ENCODE measurements at places on chromosomes 13 and 19. TPM values are rescaled to one million over a fixed set of nuclear protein-coding genes. Genes with fewer than 3 reads are reported as not detected.

DNA sequence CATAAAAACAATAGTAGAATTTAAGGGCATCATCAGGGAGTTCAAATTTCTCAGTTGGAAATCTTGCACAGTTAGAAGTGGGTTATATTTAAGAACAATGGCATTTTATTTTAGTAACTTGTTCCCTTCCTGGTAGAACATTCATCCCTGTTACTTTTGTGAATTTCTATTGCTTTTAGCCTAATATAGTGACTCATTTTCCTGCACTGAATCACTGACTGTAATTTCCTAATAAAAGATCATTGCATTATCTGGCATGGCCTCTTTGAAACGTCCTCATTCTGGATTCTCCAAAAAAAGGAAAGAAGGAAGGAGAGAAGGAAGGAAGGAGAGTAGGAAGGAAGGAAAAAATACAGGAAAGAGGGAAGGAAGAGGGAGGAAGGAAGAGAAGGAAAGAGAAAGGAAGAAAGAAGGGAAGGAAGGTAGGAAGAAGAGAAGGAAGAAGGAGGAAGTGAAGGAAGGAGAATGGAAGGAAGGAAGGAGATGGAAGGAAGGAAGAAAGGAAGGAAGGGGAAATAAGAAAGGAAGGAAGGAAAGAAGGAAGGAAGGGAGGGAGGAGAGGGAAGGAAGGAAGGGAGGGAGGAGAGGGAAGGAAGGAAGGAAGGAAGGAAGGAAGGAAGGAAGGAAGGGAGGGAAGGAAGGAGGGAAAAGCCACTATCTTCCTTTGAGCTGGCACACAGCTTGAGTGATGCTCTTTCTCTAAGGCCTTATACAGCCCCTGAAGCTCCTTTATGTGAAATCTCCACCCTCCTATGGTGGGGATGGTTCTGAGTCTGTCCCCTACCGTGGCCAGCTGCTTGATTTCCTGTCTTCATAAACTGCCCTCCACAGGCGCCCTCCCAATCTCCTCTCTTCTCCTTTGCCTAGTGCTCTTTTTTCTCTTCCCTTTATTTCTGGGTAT, 29.8 kb upstream of the TM9SF2 start:
- H3K36me3 ChIP-seq, result peaks cover 2% of the 10 kb centered on the region
- no peak overlapping the region for H3K27ac ChIP-seq
- H3K4me3 ChIP-seq, result no peak overlapping the region
- H3K27me3 ChIP-seq, result no peaks in the 10 kb centered on the region
- peaks cover 7% of the 10 kb centered on the region for H3K4me1 ChIP-seq
- DNase-seq, result no peak

GRCh38 chr13:110017379-110017778, 231.0 kb upstream of the IRS2 start:
- H3K4me1 ChIP-seq, result no peaks in the 10 kb centered on the region
- DNase-seq, result no peak
- H3K4me3 ChIP-seq, result no peak overlapping the region
- no peak overlapping the region for H3K27ac ChIP-seq
- H3K36me3 ChIP-seq, result no peaks in the 10 kb centered on the region

DNA sequence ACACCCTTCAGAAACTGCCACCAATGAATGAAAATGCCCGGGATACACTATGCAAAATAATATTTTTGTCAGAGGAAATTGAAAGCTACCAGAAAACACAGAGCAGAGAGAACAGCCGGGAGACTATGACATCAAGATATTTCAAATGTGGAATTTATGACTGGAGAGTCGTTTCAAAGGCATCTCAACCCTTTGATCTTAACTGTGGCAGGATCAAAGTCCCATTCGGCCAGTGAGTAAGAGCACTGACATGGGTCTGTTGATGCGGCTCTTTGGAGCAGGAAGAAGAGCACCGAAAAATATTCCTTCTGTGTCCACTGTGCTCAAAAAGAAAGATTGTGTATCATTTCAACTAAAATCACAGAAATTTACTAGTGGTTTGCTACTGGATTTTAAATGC, 201.9 kb downstream of the RFC3 start:
- no peak overlapping the region for H3K4me3 ChIP-seq
- peaks cover 5% of the 10 kb centered on the region for H3K27me3 ChIP-seq
- H3K27ac ChIP-seq, result no peak overlapping the region
- H3K36me3 ChIP-seq, result no peaks in the 10 kb centered on the region
- no peak for DNase-seq

- H3K27ac ChIP-seq, result no peak overlapping the region
- no peak overlapping the region for H3K4me3 ChIP-seq
- H3K36me3 ChIP-seq, result no peaks in the 10 kb centered on the region
- peaks cover 33% of the 10 kb centered on the region for H3K27me3 ChIP-seq
Measured at GRCh38 chr13:38849315-38849714, 141.3 kb downstream of the STOML3 start.

GRCh38 chr19:4689403-4689802, 19.3 kb upstream of the MYDGF start:
- no peaks in the 10 kb centered on the region for H3K27me3 ChIP-seq
- no peak overlapping the region for H3K4me3 ChIP-seq
- no peak for DNase-seq
- no peak overlapping the region for H3K27ac ChIP-seq
- H3K4me1 ChIP-seq, result no peaks in the 10 kb centered on the region
- peaks cover 5% of the 10 kb centered on the region for H3K36me3 ChIP-seq

Gene CEACAM18
- not detected for total RNA-seq

DNA sequence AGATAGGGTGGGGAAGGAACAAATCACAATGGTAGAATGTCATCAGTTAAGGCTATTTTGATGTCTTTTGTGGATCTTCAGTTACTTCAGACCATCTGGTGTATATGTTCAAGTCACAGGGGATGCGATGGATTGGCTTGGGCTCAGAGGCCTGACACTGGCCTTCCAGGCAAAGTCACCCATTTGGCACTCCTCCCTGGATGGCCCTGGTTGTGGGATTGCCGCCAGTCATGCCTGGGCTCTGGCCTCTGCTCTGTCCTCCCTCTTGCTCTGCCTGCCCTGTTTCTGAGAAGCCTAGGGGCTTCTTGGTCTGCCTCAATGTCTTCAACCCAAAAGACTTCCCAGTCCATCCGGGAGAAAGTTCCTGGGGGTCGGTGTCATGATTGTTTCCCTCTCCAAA, 50.2 kb downstream of the ZNF146 start:
- no peak overlapping the region for H3K4me3 ChIP-seq
- H3K4me1 ChIP-seq, result no peaks in the 10 kb centered on the region
- no peaks in the 10 kb centered on the region for H3K27me3 ChIP-seq
- peaks cover 3% of the 10 kb centered on the region for H3K36me3 ChIP-seq

DNA sequence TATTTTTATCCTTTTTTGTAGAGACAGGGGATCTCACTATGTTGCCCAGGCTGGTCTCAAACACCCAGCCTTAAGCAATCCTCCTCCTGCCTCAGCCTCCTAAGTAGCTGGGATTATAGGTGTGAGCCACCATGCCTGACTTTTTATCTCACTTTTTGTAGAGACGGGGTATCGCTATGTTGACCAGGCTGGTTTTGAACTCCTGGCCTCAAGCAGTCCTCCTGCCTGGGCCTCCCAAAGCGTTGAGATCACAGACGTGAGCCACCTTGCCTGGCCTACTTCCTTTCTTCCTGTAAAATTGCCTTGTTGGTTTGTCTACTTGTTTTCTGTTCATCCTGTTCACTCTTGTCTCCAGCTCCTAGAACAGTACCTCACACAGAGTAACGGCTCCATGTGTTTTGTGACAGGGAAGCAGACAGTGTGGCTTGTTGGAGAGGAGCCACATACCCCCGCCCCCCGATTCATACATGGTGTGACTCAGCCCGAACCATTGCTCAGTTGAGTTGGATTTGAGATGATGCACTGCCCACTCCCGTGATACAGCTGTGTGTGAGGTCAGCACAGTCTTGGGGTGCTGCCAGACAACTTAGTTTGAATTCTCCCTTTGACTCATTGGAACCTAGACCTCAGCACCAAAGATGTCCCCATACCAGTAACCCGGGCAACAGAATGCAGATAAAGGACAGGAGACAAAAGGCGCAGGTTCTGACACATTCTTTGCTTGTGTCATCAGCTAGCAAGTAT, 34.2 kb downstream of the GPR42 start:
- no peak overlapping the region for H3K4me3 ChIP-seq
- peaks cover 2% of the 10 kb centered on the region for H3K36me3 ChIP-seq
- peak overlapping the region; percentile 71 for H3K27ac ChIP-seq
- H3K4me1 ChIP-seq, result peaks cover 5% of the 10 kb centered on the region
- no peak for DNase-seq
- peaks cover 9% of the 10 kb centered on the region for H3K27me3 ChIP-seq

DNA sequence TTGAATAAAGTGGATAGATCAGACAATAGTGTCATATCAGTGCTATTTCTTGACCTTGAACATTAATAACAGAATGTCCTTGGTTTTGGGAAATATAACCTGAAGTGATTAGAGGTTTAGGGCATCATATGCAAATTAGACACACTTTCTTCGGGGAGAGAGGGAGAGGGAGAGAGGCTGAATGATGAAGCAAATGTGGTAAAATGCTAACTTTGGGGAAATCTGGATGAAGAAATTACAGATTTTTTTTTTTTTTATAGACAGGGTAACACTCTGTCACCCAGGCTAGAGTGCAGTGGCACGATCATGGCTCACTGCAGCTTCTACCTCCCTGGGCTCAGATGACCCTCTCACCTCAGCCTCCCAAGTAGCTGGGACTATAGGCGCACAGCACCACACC, 3.9 kb upstream of the NCR1 start:
- DNase-seq, result no peak
- peaks cover 3% of the 10 kb centered on the region for H3K4me1 ChIP-seq
- H3K27me3 ChIP-seq, result peaks cover 32% of the 10 kb centered on the region

DNA sequence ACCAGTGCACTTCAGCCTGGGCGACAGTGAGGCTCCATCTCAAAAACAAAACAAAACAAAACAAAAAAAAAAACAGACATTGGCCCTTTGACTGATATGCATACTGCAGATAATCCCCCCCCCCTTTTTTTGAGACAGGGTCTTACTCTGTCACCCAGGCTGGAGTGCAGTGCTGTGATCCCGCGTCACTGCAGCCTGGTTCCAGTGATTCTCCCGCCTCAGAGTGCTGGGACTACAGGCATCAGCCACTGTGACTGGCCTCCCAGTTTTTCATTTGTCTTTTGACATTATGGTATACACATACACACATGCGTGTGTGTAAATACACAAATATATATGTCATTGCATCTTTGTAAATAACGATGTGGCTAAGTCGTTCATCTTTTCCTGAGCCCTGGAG, 61.8 kb downstream of the ATP11A start:
- DNase-seq, result no peak
- no peak overlapping the region for H3K27ac ChIP-seq
- H3K27me3 ChIP-seq, result no peaks in the 10 kb centered on the region

- peaks cover 5% of the 10 kb centered on the region for H3K36me3 ChIP-seq
- peak overlapping the region; percentile 0 for H3K4me3 ChIP-seq
- H3K4me1 ChIP-seq, result peaks cover 11% of the 10 kb centered on the region
Measured at GRCh38 chr19:50314724-50315708, 14.2 kb downstream of the KCNC3 start.

- DNase-seq, result no peak
- H3K27ac ChIP-seq, result no peak overlapping the region
- H3K36me3 ChIP-seq, result no peaks in the 10 kb centered on the region
Measured at GRCh38 chr13:75798353-75799255, 162.5 kb downstream of the LMO7 start.

Gene ZNF699
- 12.0 TPM for total RNA-seq
